B cell (primary cell): ENCODE measurements at places on chromosomes 4 and X. TPM values are rescaled to one million over a fixed set of nuclear protein-coding genes. Genes with fewer than 3 reads are reported as not detected.

STOX2 gene
- polyA plus RNA-seq: under 0.01 TPM in 1 of 2 replicates, not detected in the other

DNA sequence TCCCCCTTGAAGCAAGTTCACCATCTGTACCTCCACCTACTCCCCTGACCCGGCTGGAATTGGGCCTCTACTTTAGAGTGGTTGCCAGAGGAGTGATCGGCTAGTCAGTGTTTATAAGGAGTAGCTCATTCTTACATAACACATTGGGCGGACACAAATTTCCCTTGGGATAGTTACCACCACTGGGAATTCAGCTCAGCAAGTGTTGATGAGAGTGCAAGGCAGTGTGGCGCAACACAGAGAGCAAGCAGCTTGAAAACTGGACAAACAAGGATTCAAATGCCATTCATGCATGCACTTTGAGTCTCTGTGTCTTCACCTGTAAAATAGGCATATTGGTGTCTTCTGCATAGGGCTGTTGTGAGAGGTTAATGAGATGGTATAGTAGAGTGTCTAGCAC, 92.7 kb downstream of the STK32B start:
- no peak for DNase-seq

- no peak for DNase-seq
Observed at GRCh38 chrX:138692591-138692990, 18.9 kb downstream of the FGF13 start.

GRCh38 chrX:9062641-9063040, 28.7 kb upstream of the FAM9B start:
- DNase-seq: no peak

DRD5 gene
- not detected in 2 replicates for polyA plus RNA-seq
